DMS79 (cell line): ENCODE measurements at places on chromosomes 12 and 14.

DNA sequence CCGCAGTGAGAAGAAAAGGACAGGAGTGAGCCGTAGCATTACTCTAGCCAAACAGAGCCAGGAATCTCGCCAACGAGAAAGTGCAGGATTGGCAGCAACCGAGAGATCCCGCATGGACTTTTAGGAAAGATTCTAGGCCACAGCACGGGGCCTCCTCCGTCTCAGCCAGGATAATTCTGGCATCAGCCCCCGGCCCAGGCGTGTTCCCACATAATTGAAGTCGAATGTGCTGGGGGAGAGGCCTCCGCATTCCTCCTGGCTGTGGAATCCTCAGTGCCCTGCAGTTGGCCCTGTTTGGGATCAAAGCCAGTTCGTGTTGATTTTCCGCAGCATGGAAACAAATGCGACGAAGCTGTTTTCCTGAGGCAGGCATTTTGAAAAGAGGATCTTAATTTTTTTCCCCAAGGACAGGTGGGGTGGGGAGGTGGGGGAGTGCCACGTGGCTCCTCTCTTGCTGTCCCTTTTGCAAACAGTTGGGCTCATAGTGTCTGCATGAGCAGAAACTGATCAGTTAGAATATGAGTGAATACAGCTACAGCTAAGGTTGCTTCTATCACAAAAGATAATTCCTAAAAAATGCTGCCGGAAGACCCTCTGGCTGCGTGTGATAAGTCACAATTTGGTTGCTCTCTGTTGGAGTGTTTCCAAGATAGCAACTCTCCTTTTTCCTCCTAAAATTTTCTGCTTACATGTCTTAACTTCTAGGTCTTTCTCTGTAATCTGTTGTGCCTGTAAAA, 37.3 kb upstream of the ATXN2 start:
- DNase-seq: no peak

DNA sequence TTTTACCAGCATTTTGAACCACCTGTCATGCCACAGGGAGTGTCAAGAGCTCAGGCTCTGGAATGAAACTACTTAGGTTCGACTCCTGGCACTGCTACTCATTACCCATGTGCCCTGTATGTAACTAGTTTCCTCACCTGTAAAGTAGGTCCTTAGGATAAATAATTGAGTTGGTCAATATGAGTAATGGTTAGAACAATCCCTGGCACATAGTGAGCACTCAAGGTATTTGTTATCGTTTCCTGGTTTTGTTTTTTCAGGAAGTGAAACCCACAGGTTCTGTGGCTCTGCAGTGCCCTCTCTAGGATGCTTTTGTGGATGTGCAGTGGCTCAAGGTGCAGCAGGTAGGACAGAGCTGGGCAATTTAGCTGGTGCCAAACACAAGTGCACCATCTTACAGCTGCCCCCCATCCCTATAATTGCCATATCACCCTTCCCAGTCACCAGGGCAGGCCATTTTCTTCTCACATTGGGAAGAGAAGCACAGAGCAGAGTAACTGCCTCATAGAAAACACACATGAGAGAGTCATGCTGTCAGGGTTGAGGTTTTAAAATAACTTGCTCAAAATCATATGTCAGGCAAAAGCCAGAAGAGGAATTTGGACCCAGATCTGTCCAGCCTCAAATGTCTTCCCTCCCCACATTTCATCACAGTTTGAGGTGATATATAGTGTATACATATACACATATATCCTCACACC, 297.5 kb downstream of the RPAP3 start:
- DNase-seq: no peak

GRCh38 chr12:52741375-52742195, 35.6 kb downstream of the KRT76 start:
- no peak for DNase-seq

- no peak for DNase-seq
Measured at GRCh38 chr12:115232455-115233156, 548.6 kb upstream of the TBX3 start.

DNA sequence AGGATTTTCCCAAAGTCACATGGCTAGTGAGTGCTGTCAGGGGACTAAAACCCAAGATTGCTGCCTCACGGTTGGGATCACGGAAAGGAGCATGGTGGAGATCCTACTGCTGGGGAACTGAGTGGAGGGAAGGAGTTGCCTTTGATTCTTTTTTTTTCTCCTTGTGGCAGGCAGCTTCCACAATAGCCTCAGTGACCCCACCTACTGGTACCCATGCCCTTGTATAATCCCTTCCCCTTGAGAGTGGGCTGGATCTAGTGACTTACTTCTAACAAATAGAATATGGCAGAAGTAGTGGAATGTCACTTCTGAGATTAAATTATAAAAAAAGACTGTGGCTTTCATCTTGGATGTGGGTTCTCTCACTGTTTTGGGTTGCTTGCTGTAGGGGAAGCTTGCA, 135.7 kb downstream of the DICER1 start:
- no peak for DNase-seq
